MM.1S (cell line): ENCODE measurements at places on chromosomes 5 and 9.

GRCh38 chr5:35855187-35855586 lies 1.5 kb upstream of the IL7R start:
- H3K36me3 ChIP-seq: no peaks in the 10 kb centered on the region
- no peak overlapping the region for H3K4me3 ChIP-seq
- no peak overlapping the region for H3K27ac ChIP-seq
- no peak for DNase-seq
- H3K27me3 ChIP-seq: no peaks in the 10 kb centered on the region
- H3K4me1 ChIP-seq: peaks cover 12% of the 10 kb centered on the region

GRCh38 chr9:124455820-124456219 lies 5.6 kb downstream of the ADGRD2 start:
- no peak overlapping the region for H3K4me3 ChIP-seq
- no peaks in the 10 kb centered on the region for H3K36me3 ChIP-seq
- no peaks in the 10 kb centered on the region for H3K4me1 ChIP-seq
- H3K27ac ChIP-seq: no peak overlapping the region
- DNase-seq: no peak

DNA sequence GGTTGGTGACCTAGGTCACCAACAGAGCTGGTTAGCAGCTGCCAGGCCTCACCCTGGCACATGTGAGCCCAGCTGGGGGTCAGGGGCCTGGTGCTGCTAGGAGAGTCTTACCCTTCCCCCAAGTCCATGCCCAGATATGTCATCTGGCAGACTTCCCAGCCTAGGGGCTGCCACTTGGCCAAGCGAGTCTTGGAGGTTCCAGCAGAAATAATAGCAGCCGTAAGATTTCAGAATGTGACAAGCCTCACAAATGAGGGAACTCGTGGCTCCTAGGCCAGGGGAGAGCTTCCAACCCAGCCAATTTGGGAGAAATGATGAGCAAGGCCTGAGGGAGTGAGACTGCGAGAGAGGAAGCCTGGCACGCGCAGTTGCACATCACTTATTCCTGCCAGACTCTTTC lies 11.1 kb downstream of the URM1 start:
- H3K36me3 ChIP-seq: no peaks in the 10 kb centered on the region; the same call in 1 of the 2 replicates
- no peaks in the 10 kb centered on the region for H3K27me3 ChIP-seq
- no peak overlapping the region for H3K4me3 ChIP-seq
- H3K27ac ChIP-seq: no peak overlapping the region
- no peak for DNase-seq
- no peaks in the 10 kb centered on the region for H3K4me1 ChIP-seq

DNA sequence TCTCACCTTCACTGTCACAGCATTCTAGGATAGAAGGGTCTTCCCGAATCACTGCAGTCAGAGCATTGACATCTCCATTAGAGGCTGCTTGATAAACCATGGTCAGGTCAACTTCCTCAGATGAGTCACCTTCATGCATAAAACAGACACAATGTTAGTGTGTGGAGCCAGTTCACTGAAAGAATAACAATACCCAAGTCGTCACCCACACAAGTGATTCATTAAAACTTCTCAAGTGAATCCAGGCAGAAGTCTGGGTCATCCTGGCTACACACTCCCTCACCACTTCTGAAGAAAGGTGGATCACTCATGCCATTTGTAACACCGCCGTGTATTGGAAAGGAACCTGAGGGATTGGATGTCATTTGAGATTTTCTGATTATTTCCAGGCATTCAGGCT lies 49.6 kb downstream of the ANKRD55 start:
- no peaks in the 10 kb centered on the region for H3K36me3 ChIP-seq
- no peaks in the 10 kb centered on the region for H3K4me1 ChIP-seq
- no peaks in the 10 kb centered on the region for H3K27me3 ChIP-seq
- no peak overlapping the region for H3K4me3 ChIP-seq

DNA sequence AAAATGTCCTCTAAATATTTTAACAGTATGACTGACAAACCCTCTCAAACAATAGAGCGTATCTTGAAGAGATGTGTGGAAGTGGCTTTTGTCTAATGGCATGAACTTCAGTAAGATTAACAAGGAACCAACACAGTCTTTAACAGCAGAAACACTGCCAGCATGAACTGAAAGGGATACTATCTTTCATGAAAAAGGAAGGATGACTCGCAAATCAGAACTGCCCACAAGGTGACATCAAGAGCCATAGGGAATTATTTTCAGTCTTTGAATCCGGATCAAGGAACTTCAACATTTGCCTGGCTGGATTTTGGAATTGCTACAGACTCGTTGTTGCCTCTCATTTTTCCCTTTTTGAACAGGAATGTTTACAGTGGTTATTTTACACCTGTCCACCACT lies 5.1 kb upstream of the HEXB start:
- DNase-seq: no peak
- H3K4me1 ChIP-seq: no peaks in the 10 kb centered on the region
- no peaks in the 10 kb centered on the region for H3K36me3 ChIP-seq
- no peak overlapping the region for H3K4me3 ChIP-seq

DNA sequence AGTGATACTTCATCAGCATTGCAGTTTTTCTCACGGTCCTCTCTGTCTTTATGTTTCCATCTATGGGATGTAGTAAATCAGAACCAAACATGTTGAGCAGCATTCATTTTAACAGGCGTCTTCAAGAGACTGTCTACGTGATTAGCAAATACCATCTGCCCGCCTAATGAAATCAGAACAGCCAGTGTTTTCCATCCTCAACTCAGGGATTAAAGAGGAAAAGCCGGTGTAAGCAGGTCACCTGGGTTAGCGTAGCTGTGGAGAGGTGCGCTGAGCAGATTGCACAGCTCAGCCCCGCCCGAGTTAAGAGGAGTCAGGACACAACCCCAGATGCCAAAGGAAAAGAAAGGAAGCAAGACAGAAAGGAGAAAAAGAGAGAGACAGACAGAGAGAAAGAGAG lies 54.3 kb upstream of the ANKRD33B start:
- no peak overlapping the region for H3K4me3 ChIP-seq
- no peaks in the 10 kb centered on the region for H3K36me3 ChIP-seq
- no peaks in the 10 kb centered on the region for H3K4me1 ChIP-seq
- H3K27me3 ChIP-seq: no peaks in the 10 kb centered on the region
- no peak overlapping the region for H3K27ac ChIP-seq
- DNase-seq: no peak

DNA sequence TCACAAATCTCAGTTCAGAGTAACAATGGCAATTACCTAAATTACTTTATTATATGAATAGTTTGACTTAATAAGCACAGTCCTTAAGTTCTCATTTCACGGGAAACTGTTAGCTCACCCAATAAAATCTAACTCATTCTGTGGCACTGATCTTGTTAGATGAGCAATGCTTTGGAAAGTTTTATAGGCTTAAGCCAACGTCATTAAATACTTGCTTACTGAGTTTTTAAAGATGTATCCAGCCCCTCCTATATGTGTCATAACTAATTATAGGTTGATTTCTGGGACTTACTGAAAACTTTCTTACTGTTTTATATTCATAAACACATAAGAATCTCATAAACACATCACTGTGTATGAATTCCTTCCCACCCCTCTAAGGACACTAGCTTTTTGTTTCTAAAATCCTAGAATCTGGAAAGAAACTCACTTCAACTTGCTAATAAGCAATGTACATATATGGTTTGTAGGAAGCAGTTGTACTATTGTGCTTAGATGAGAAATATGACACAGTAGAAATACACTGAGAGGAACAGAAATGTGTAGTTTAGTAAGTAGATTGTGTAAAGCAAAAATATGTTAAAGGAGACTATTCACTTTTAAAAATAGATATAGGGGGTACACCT lies 14.1 kb upstream of the MARCOL start:
- H3K4me3 ChIP-seq: no peak overlapping the region
- H3K27ac ChIP-seq: no peak overlapping the region
- H3K4me1 ChIP-seq: no peaks in the 10 kb centered on the region
- no peaks in the 10 kb centered on the region for H3K27me3 ChIP-seq
- no peaks in the 10 kb centered on the region for H3K36me3 ChIP-seq

DNA sequence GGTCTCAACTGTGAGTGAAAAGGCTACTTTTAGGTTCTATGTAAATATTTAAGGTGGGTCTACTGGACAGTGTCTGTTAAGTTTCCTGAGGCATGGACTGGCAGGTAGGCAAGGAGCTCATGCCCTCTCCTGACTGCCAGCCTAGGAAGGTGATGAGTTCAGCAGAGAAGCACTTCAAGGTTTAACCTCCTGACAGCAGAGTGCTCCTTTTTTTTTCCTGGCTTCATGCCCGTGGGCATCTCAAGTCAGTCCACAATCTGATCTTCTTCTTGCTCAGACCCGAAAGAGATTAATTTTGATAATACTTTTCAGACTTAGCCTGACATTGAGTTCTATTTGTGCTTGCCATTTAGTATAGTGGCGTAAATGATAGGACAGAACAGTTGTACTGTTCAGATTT lies 241.9 kb upstream of the NREP start:
- H3K27me3 ChIP-seq: no peaks in the 10 kb centered on the region
- no peaks in the 10 kb centered on the region for H3K4me1 ChIP-seq
- H3K4me3 ChIP-seq: no peak overlapping the region
- no peaks in the 10 kb centered on the region for H3K36me3 ChIP-seq

DNA sequence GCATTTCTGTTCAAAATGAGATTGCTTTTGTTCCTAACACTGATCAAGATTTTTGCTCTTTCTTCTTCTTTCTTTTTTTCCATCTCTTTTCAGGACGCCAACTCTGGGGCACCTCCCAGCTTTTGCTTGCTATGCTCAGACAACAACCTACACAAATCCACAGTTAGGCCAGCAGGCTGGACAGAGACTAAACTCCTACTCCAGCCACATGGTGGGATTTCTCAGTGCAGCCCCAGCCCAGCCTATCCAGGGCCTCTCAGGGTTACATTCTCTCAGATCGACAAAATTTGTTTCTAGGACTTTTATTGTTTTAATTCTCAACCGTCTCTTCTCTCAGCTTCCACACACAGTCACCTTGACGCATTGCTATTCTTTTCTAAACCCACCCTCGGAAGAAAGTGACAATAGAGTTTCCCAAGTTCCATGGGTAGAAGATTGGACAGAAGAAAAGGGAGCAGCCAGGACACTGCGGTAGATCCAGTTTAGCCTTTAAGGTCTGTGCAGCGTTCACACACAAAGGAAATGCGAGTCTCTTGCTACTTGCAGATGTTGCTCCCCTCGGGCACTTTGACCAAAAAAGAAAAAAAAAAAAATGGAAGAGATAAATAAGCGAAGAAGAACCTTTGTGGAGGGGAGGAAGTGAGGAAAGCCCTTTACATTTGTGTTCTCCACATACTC lies 588.6 kb upstream of the GRAMD2B start:
- H3K36me3 ChIP-seq: no peaks in the 10 kb centered on the region
- no peaks in the 10 kb centered on the region for H3K27me3 ChIP-seq
- DNase-seq: no peak
- no peak overlapping the region for H3K4me3 ChIP-seq
- H3K27ac ChIP-seq: no peak overlapping the region

DNA sequence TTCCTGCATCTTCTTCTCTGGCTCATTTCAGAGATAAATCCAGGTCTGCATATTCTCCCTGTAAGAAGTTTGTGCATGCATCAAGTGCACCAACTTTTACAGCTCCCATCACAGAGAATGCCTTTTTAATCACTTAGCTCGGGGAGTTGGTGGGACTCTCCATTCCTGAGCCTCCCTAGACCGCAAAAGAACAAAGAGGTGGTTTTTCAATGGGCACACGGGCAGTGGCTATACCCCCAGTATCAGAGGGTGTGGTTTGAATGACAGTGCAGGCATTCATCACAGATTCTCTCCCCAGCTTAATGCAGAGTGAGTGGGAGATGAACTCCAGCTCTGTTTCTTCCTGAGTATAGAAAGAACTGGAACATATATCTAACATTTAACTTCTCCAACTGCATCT lies 264.7 kb upstream of the NR4A3 start:
- no peak overlapping the region for H3K4me3 ChIP-seq
- no peaks in the 10 kb centered on the region for H3K4me1 ChIP-seq
- no peak for DNase-seq
- H3K27ac ChIP-seq: no peak overlapping the region
- H3K36me3 ChIP-seq: no peaks in the 10 kb centered on the region

DNA sequence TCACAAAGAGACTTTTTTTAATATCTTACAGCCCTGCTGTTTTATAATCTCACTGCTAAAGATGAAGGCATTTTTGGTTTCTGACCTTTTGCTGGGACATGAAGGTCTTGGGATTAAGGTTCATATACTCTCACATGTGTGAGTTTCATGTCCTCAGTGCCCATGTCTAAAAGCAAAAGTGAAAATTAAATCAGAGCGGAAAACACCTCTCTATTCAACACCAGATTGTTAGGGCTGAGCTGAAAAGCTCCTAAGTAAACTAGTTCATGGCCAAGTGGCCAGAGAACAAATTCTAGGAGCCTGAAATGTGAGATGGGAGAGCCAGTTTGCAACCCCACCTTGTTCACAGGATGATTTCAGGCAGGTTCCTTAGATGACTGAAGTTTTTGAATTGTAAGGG lies 110.9 kb downstream of the GRIA1 start:
- peak overlapping the region; percentile 78 for H3K27ac ChIP-seq
- H3K36me3 ChIP-seq: no peaks in the 10 kb centered on the region
- DNase-seq: peak; percentile 89

GRCh38 chr9:108919517-108919916 lies 14.4 kb downstream of the ELP1 start:
- DNase-seq: no peak
- no peaks in the 10 kb centered on the region; the same call in 1 of the 2 replicates for H3K36me3 ChIP-seq
- no peaks in the 10 kb centered on the region for H3K27me3 ChIP-seq
- H3K4me1 ChIP-seq: no peaks in the 10 kb centered on the region

GRCh38 chr5:116229131-116229689 lies 144.4 kb downstream of the COMMD10 start:
- no peak overlapping the region for H3K4me3 ChIP-seq
- H3K27ac ChIP-seq: no peak overlapping the region
- no peaks in the 10 kb centered on the region for H3K27me3 ChIP-seq
- no peaks in the 10 kb centered on the region for H3K4me1 ChIP-seq
- no peak for DNase-seq

DNA sequence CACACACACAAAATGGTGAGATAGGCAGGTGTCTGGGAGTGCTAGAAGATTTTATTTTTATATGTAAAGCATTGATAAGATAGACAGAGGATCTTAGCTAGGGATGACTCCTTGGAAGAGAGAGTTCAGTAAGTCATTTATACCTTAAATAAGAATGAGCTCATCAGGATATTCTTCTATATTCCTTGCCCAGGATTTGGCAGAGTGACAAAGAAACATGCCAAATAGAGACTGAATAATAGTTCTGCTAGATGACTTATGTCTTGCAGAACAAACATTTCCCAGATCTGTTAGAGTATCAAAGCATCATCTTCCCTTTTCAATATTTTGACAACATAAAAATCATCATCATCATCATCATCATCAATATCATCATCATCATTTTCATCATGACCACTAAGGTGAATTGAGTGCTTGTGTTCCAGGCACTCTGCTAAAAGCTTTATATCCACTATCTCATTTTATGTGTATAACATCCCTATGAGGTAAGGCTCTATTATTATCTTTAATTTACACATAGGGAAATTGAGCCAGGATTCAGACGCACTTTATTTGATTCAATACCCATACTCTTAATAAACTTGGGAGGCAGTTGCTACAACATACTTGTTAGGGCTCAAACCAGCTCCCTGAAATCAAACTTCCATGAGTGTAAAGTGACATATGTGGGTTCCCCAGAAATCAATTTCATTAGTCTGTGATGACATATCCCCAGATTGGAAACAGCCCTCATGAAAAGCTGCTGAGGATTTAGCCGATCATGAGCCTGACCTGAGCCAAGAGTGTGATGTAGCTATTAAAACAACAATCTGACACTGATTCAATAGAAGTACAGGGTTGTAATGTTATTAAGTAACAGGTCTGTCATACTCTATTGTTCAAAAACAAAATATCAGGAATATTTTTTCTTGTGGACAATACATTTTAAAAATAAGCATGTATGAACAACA lies 176.3 kb upstream of the SEMA6A start:
- no peaks in the 10 kb centered on the region for H3K27me3 ChIP-seq
- H3K4me1 ChIP-seq: no peaks in the 10 kb centered on the region
- H3K4me3 ChIP-seq: no peak overlapping the region
- no peak overlapping the region for H3K27ac ChIP-seq
